ENCODE measurements at places on chromosomes 11 and 22. TPM values are rescaled to one million over a fixed set of nuclear protein-coding genes. Genes with fewer than 3 reads are reported as not detected.
A peak's percentile ranks its signal among the peaks of the same experiment; 100 is the strongest.

DNA sequence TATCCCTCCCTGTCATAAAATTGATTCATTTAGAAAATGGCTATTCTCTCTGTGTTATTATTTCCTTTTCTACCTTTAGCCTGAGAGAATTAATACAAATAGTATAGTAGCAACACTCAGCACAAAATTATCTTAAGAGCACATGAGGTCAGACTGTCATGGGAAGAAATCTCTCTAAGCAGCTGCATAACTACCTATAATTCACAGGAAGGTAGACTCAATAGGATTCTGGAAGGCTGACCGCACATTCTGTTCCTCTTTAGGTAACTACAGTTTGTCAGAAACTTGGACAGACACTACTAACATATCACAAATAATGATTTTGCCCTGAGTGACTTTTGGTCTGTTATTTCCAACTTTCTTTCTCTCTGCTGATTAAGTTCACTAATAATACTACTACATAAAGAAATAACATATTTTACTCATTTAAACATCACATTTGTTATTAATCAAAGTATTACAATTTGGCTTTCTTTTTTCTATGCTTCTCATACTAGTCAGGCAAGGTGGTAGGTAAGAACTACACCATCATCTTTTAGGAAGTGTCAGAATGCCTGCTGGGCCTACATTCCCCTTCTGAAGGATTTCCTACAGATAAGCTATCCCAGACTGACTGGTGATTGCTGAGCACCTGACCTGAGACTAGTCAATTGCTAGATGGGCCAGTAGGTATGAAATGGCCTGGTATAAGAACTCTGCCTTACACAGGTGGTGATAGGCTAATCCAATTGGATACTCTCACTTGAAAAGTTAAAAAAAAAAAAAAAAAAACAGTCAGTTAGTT lies 325.1 kb downstream of the DLG2 start:
- no peak for DNase-seq
- no peaks in the 10 kb centered on the region for H3K36me3 ChIP-seq
- no peak overlapping the region for H3K4me3 ChIP-seq
- H3K27ac ChIP-seq: no peak overlapping the region
- H3K27me3 ChIP-seq: no peaks in the 10 kb centered on the region
- H3K4me1 ChIP-seq: no peaks in the 10 kb centered on the region

DNA sequence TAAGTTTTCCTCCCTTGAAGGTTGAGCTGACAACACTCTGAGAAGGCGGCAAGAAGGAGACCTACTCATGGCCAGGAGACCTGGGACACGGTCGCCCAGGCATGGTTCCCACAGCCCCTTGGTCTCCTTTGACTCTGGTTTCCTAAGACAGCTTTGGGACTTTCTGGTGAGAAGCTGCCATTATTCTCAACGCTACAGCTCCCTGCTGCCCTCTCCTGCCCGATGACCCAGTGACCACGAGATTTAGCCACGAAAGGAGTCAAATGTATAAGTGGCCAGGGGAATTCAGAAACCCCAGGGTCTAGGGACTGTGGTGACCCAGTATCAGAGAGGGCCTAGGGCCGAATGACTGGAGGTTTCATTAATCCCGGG lies 699 bp upstream of the SDF2L1 start:
- DNase-seq: no peak
- H3K4me1 ChIP-seq: peaks cover 36% of the 10 kb centered on the region
- peaks cover 15% of the 10 kb centered on the region for H3K36me3 ChIP-seq
- no peak overlapping the region for H3K27ac ChIP-seq

GRCh38 chr11:2699531-2700414 lies at the start of gene KCNQ1OT1:
Gene KCNQ1OT1, minus strand, starts transcription at chr11:2699994.
- H3K36me3 ChIP-seq: no peaks in the 10 kb centered on the region
- peak; percentile 95 for DNase-seq
- H3K4me1 ChIP-seq: peaks cover 12% of the 10 kb centered on the region
- peak within 1 kb of the TSS; percentile 93 for H3K27ac ChIP-seq
- no peaks in the 10 kb centered on the region for H3K27me3 ChIP-seq

DNA sequence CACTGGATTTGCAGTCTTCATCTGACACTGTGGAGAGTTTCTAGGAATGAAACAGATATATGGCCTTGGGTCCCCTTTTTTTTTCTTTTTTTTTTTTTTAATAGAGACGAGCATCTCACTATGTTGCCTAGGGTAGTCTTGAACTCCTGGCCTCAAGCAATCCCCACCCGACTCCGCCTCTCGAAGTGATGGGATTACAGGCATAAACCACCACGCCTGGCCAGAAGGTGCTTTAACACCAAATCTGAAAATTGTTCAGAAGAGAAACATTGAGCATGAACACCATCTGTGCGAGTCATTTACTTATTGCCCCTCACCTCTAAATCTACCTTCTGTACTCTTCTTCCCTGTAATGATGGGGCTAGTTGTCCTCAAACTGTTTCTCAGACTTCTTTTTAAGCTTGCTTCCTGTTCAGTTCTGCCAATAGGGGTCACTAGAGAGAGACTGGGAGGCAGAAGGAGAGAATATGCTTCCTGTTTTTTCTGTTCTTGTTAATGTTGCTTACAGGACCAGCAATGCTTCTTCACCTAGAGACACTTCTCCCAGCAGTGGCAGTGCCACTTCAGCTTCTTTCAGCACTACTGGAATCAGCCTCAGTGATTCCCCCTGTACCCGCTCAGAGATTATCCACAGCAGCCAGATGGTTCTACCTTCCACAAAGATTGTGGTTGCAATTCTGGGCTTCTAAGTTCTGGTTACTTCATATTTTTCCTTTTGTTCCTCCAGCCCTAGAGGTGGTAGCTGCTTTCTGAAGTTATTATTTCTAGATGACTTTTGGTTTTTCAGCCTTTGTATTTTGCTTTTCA lies 20.8 kb upstream of the ZBED5 start:
- H3K27me3 ChIP-seq: no peaks in the 10 kb centered on the region
- H3K4me1 ChIP-seq: peaks cover 10% of the 10 kb centered on the region
- H3K36me3 ChIP-seq: no peaks in the 10 kb centered on the region
- H3K27ac ChIP-seq: peak overlapping the region; percentile 52

DNA sequence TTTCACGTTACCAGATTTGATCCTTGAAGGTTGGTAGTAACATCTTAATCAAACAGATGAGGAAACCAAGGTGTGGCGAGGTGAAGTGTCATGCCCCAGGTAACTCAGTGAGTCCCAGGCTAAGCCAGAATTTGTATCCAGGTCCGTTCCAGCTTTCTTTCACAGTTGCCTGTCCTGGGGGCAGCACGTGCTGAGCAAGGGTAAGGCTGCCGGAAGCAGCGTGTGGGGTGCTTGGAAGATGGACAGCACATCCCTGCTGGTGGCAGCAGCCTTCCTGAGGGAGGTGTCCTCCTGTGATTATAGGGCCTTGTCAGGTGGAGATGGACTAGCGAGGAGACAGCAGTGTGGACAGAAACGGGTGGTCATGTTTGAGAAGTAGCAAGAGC lies 50.9 kb downstream of the TRIOBP start:
- peaks cover 20% of the 10 kb centered on the region for H3K36me3 ChIP-seq
- DNase-seq: no peak
- peaks cover 41% of the 10 kb centered on the region for H3K4me1 ChIP-seq
- peak overlapping the region; percentile 93 for H3K4me3 ChIP-seq
- no peaks in the 10 kb centered on the region for H3K27me3 ChIP-seq

- no peaks in the 10 kb centered on the region for H3K27me3 ChIP-seq
- DNase-seq: peak; percentile 86
- peak within 1 kb of the TSS; percentile 64 for H3K4me3 ChIP-seq
- peak within 1 kb of the TSS; percentile 64 for H3K27ac ChIP-seq
- peaks cover 39% of the 10 kb centered on the region for H3K4me1 ChIP-seq
Observed at GRCh38 chr11:59106363-59107336, at the start of gene FAM111B. Gene FAM111B, plus strand, starts transcription at chr11:59107237. Its CDS starts 2,389 bp downstream, at chr11:59109626.

The GSTT2 gene
- polyA plus RNA-seq: 0.16 TPM

The TOB2 gene
- polyA plus RNA-seq: 8.9 TPM

The DLAT gene
- 8.1 TPM for polyA plus RNA-seq

The ABTB2 gene
- 0.58 TPM for polyA plus RNA-seq

The KDM4D gene
- 0.39 TPM for polyA plus RNA-seq

The TTLL1 gene
- polyA plus RNA-seq: 2.8 TPM

The EED gene
- 24.3 TPM for polyA plus RNA-seq

The HTR3B gene
- polyA plus RNA-seq: not detected

The USH1C gene
- not detected for polyA plus RNA-seq

The ALKBH3 gene
- 33.5 TPM for polyA plus RNA-seq

The PANX3 gene
- polyA plus RNA-seq: not detected
